ENCODE measurements at places on chromosomes 3 and 15. TPM values are rescaled to one million over a fixed set of nuclear protein-coding genes. Genes with fewer than 3 reads are reported as not detected.

Gene AHSG
- total RNA-seq, result not detected

DNA sequence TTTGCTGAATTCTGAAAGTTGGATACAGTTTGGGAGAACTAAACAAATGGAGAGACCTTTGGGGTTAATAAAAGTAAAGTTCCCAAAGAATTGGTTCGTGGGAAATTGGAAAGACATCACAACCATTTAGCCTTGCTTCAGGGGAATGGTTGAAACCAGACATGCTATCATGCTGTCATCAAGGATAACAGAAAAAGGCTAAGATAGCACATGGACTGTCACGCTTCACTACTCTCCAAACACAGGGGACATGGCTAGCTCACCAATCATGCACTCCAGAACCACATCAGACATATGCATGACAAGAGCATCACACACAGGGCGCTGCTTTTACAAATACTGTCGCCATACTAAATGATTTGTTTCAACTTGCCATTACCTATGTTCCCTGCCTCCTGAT, 671.7 kb upstream of the ROBO1 start:
- no peak for DNase-seq

DNA sequence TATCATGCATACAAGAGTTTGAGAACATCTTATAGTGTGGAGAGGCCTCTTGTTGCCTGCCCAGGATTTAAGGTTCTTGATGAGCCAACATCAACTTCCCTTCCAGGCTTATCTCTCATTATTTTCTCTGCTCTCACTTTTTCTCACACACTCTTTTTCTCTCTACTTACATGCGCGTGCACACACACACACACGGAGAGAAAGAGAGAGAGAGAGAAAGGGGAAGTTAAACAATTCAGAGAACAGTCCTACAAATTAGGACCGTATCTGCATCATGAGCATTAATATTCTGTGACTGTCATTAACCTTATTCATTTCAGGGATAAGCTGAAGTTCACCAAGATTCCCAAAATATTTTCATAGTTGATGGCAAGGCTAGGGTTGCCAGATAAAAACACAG, 269.0 kb downstream of the ZNF621 start:
- DNase-seq, result no peak

DNA sequence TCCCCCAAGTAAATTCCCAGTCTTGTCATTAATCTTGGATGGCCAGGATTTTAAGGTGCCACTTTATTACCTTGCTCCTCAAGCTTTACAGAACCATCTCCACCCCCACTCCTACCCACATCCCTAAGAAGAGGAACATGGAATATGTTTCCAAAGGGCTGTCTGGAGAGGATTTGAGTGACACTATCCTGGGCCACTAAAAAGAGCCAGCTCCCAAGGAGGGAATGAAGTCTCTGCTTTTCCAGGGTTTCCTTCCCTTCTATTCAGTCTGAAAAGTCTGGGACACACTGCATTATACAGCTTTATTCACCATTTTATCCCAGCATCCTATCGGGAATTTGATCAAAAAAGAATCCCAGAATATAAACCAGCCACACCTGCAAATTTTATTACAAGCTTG, 35.6 kb upstream of the MECOM start:
- no peak for DNase-seq

Gene UPK1B
- not detected for total RNA-seq

DNA sequence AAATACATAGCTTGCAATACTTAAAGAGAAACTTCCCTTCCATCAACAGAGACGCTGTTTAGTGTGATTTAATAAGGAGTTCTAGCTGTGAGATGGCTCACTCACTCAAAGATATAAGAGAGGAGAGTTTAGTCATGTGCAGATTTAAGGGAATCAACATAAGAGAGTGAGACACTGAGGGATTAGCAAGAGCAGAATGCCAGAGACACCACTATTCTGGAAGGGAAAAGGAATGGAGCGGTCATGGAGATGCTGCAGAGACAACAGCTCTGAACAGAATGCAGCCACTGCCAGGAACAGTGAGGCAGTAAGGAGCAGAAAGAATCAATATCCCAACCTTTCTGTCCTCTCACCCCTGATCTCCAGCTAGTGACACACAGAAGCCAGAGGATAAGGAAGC, 248.8 kb downstream of the MBNL1 start:
- no peak for DNase-seq

GRCh38 chr15:101490922-101491733, 1.6 kb upstream of the PCSK6 start:
- DNase-seq, result no peak

Gene CHDH
- total RNA-seq, result 3.0 TPM

Gene VWA5B2
- 0.36 TPM for total RNA-seq

DNA sequence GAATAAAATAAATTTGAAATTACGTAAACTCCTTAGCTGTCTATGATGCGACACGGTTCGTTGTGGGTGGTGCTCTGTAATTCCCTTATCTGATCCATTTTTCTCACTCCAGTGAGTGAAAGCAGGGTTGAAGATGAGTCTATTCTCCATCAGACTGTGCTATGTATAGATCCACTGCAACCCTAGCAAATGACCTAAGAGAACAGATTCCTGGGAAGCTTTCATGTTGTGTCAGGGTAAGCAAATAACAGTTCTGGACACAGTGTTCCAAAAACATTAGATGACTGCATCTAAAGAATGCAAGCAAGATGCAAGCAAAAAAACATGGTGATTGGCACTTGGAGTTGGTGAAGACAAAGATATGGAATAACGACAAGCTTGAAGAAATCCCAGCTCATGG, 239.3 kb downstream of the SLC9A9 start:
- DNase-seq, result no peak

Gene TWF2
- total RNA-seq, result 31.7 TPM

- DNase-seq, result no peak
Observed at GRCh38 chr3:141500397-141500796, 13.6 kb downstream of the RASA2 start.

Gene CTXN2
- 0.18 TPM for total RNA-seq

GRCh38 chr15:73142802-73143762, 90.8 kb downstream of the NEO1 start:
- DNase-seq, result no peak

DNA sequence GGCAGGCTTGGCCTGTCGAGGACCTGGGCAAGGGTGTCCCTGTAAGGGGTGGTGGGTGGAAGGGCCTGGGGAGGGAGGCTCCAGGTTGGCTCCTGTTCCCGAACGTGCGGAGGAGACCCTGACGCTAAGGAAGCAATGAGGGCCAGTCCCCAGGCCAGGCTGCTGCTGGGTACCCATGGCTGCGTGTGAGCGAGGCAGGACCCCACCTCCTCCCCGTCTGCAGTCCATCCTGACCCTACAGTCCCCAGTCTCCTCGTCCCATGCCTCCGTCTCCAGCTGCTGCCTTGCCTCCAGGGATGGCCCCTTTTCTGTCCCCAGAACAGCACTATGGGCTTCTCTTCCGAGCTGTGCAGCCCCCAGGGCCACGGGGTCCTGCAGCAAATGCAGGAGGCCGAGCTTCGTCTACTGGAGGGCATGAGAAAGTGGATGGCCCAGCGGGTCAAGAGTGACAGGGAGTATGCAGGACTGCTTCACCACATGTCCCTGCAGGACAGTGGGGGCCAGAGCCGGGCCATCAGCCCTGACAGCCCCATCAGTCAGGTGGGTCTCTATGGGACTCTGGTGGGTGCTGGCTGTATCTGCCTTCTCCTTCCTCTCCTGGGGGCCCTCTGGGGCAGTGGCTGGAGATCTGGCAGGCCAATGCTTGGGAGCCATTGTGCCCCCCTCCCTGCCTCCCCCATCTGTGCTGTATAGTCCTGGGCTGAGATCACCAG, 571 bp downstream of the FES start:
- no peak for DNase-seq

Gene PTPRG
- 41.2 TPM for total RNA-seq

GRCh38 chr3:172166890-172167289, 127.5 kb downstream of the FNDC3B start:
- no peak for DNase-seq

GRCh38 chr3:17399586-17399985, 342.8 kb downstream of the TBC1D5 start:
- DNase-seq, result no peak

- DNase-seq, result no peak
Observed at GRCh38 chr3:69005071-69005790, 8.3 kb downstream of the EOGT start.

Gene CASR
- total RNA-seq, result not detected

DNA sequence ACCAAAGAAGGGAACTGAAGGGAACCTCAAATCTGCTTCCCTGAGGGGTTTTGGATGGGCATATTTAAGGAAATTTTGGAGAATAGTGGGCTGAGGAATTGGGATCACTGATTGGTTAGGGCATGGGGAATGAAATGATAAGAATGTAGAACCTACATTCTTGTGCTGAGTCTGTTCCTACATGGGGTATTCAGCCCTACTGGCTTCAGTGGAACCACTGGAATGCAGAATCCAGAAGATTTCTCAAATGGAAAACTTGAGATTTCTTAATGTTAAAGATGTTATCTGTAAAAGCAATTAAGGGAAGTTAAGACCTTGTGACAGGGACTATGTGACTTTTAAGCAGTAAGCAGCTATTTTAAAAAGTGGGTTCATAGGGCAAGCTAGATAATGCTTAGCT, 1062.4 kb downstream of the AGBL1 start:
- DNase-seq, result no peak

- DNase-seq, result no peak
Observed at GRCh38 chr3:48141604-48142137, 46.5 kb downstream of the CDC25A start.

- no peak for DNase-seq
Observed at GRCh38 chr15:65663521-65663920, 41.8 kb downstream of the SLC24A1 start.

DNA sequence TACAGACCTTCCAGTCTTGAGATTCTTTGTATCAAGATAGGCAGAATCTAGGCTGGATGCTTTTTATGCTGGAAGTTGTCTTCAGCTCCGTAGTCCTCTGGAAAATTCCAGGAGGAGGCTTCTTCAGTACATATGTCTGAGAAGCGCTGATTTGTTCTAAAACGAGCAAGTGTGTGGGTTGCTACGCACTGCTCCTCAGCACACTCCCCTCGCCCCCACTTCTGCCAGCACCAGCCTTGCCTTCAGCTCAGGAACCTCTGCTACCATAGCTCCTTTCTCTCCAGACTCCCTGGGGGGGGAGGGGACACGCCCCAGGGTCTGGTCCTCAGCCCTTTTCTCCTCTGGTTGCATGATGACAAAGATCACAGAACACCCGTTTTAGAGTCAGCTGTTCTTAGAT, 75.5 kb upstream of the TRA2B start:
- DNase-seq, result no peak

Gene ASB14
- not detected for total RNA-seq

DNA sequence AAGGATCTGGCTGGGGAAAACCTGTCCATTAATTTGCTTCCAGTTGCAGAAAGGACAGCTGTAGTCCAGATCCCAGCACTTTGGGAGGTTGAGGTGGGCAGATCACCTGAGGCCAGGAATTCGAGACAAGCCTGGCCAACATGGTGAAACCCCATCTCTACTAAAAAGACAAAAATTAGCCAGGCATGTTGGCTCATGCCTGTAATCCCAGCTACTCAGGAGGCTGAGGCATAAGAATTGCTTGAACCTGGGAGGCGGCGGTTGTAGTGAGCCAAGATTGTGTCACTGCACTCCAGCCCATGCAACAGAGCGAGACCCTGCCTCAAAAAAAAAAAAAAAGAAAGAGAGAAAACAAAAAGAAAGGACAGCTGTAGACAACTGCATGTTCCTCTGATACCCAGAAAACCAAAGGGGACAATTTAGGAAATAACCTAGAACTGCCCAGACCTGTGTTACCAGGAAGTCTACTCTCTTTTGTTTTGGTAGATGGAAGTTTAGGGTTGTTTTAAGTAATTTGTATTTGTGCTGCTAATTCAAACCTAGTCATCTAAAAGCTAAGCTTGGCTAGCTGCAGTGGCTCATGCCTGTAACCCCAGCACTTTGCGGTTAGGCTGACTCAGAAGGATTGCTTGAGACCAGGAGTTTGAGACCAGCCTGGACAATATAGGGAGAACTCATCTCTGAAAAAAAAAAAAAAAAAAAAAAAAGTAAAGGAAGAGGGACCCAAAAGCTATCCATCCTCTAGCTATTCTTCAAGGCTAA, 22.7 kb downstream of the EXD1 start:
- DNase-seq, result no peak

Gene GOLGA8S
- 0.33 TPM for total RNA-seq

DNA sequence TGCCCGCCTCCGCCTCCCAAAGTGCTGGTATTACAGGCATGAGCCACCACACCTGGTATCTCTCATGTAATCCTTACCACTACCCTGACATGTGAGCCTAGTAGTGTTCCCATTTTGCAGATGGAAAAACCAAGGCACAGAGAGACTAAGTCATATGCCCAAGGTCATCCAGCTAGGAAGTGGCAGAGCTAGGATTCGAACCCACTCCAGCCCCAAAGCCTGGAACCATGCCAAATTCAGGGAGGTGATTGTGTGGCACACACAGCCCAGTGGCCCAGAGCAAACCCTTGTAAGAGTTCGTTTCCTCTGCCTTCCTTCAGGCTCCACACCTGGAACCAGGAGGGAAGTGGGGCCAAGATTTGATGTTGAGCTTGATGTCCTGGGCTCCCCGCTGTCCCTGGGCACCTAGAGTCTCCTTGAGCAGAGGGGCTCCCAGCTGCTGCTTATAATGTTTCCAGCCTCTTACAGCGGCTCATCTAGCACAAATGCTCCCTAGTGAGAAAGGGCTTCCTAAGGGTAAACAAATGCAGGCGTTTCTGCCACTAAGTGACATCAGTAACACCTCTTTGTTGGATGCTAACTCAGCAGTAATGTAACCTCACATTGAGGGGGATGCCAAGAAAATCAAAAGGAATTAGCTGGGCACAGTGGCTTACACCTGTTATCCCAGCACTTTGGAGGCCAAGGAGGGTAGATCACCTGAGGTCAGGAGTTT, 3.6 kb downstream of the HAPLN3 start:
- no peak for DNase-seq

DNA sequence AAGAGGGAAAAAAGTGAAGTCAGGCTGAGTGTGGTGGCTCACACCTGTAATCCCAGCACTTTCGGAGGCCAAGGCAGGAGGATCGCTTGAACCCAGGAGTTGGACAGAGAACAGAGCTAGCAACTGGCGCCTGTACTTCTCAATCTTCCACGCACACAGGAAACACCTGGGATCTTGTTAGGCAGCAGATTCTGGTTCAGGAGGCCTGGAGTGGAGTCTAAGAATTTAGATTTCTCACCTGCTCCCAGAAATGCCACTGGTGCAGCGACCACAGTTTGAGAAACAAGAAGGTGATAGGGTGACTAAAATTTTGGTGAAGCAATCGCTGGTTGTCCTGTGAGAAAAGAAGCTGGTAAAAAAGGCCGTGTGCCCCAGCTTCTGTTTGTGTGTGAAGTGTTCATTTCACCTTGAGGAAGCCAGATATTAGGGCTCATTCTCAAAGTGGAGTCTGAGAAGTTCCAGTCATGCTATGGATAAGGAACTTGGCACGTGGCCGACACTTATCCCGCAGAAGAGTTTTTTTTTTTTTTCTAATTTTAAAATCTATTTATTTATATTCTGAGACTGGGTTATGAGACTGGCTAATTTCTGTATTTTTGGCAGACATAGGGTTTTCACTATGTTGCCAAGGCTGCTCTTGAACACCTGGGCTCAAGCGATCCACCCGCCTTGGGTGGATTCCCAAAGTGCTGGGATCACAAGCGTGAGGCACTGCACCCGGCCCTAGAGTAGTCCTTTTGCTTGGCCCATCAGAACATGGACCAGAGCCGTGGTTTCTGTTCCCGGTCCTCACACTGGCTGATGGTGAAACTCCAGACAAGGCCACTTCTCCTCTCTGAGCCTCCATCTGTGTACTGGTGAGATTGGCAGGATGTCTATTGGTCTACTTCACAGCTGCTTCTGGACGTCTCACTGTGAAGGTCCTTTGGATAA, 324.6 kb upstream of the PROK2 start:
- DNase-seq, result no peak

GRCh38 chr3:186277268-186277909, 84.6 kb downstream of the DGKG start:
- peak; percentile 13 for DNase-seq

Gene SEMA7A
- 14.4 TPM for total RNA-seq
